Activated T-helper 1 cell treated with anti-CD3 and anti-CD28 coated beads, Interleukin-12 subunit alpha, Interleukin-12 subunit beta, Interleukin-2, Interleukin-4 antibody, amounts not matched to agents 30 ng/mL and 10 ng/mL and 1 ng/mL, durations not matched to agents 14 hours and 24 hours and 36 hours (primary cell): ENCODE measurements at places on chromosomes 12 and 14. TPM values are rescaled to one million over a fixed set of nuclear protein-coding genes. Genes with fewer than 3 reads are reported as not detected.

The LBHD2 gene
- not detected in 2 replicates for total RNA-seq

The CCDC175 gene
- not detected in 2 replicates for total RNA-seq

The WSCD2 gene
- not detected in 2 replicates for total RNA-seq

The FAM186B gene
- total RNA-seq = 0.29 and 0.62 TPM in 2 replicates
